ENCODE measurements at places on chromosomes 13 and 19.

- DNase-seq = no peak
Measured at GRCh38 chr13:51955816-51956603, 55.2 kb downstream of the ATP7B start.

GRCh38 chr19:55471266-55471665, 5.2 kb upstream of the ZNF628 start:
- DNase-seq = no peak

DNA sequence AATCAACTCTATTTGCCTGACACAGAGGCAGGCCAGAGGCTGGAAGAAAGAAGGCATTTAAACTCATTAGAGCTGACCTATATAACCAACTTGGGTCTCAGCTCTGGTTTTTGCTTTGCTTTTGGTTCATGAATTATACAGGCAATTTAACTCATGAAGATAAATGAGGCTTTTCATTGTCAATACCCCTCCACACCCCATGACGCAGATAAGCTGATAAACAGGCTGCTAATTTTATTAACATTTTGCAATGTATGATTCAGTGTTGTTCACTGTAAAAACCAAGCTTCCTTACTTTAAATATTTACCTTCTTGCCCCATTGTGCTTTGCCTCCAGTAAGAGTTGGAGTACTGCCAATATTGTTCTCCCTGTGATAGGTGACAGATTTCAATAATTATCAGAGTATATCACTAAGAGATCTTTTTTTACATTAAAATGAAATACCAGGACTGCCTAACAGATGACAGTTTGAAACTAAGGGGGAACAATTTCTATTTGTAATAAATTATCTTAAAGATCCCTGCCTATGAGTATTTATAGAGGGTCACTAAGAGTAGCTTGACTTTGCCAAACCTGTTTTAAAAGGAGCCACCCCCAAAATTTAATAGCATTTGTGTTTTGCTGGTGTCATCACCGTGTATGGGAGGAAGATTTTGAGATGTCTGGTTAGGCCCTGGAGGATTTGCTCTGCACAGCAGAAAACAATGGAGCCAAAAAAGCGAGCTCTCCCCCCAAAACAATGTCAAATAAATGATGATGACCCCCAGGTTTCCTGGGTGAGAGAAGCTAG, 472.7 kb upstream of the NBEA start:
- DNase-seq = no peak

GRCh38 chr19:45019187-45019586, 17.9 kb downstream of the RELB start:
- DNase-seq = no peak

GRCh38 chr13:74093691-74094090, 40.5 kb downstream of the KLF12 start:
- DNase-seq = no peak

- DNase-seq = no peak
Measured at GRCh38 chr19:55258476-55258827, 365 bp downstream of the PPP6R1 start.

- DNase-seq = no peak
Measured at GRCh38 chr19:14786421-14786851, 8.1 kb upstream of the ADGRE2 start.

- no peak for DNase-seq
Measured at GRCh38 chr19:36773223-36773579, 594 bp upstream of the ZNF850 start.

GRCh38 chr13:30128591-30128990, 178.8 kb downstream of the KATNAL1 start:
- no peak for DNase-seq

- no peak for DNase-seq
Measured at GRCh38 chr13:104833221-104833620, 1702.2 kb downstream of the EFNB2 start.

- DNase-seq = no peak
Measured at GRCh38 chr19:38289955-38290354, 14.1 kb upstream of the C19orf33 start.

DNA sequence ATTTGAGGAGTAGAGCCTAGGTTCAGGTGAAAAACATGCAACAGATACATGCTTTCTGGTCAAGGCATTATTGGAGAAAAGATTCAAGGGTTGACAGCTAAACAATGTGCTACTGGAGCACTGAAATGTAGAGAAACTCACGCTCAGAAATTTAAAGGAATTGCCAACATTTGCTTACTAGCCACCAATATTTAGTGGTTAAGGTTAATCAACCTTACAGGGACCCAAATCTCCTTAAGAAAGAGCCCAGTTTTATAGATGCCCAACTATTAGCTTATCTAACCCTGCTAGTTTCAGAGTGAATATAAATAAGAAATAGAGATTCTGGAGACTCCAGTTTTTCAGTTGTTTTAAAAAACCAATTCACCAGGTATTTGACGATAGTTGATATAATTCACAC, 203.6 kb downstream of the DACH1 start:
- DNase-seq = no peak

GRCh38 chr19:45947926-45948325, 25.7 kb downstream of the NOVA2 start:
- no peak for DNase-seq

DNA sequence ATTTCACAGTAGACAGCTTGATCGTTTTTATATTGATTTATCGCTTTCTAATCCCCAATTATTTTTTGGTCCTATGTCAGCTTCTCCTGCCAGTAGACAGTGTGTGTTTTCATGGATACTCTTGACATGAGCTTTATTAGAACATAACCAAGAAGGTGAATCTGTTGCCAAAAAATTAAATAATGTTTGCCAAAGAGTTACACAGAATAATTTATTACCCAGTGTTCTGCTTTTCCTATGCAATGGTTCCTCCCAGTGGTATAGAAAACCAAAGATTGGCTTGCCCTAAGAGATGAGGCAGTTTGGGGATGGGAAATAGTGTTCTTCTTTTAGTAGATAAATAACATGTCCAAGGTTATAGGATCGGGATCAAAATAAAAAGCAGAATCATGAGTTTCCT, 8.5 kb upstream of the FRY start:
- no peak for DNase-seq

DNA sequence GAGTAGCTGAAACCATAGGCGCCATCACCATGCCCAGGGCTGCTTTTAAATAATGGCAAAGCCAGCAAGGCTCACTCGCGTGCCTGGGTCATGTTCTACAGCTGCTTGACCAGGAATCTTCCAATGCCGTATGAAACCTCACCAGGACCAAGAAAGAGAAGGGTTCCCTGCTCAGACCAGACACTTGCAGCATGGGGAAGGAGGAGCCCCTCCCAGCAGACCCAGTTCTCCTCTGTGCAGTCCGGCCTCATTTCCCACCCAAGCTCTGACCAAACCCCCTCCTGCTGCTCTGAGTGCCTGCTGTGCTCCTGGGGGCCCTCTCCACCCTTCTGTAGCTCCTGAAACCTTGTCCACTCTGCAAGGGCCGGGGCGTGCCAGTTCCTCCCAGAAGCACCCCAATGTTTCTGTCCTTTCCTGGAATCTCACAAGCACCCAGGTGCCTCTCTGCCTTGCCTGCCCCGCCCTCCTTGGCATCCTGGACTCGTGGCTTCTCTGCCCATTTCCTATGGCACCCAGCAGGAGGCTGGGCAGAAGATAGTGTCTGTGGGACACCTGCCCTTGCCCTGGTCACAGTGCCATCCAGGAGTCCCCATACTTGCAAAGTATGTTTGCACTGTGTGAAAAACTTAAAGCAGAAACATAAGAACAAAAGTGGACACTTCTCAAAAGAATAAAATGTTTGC, 6.8 kb upstream of the SLC7A9 start:
- no peak for DNase-seq

GRCh38 chr13:113901231-113901630, 37.4 kb upstream of the GAS6 start:
- no peak for DNase-seq

DNA sequence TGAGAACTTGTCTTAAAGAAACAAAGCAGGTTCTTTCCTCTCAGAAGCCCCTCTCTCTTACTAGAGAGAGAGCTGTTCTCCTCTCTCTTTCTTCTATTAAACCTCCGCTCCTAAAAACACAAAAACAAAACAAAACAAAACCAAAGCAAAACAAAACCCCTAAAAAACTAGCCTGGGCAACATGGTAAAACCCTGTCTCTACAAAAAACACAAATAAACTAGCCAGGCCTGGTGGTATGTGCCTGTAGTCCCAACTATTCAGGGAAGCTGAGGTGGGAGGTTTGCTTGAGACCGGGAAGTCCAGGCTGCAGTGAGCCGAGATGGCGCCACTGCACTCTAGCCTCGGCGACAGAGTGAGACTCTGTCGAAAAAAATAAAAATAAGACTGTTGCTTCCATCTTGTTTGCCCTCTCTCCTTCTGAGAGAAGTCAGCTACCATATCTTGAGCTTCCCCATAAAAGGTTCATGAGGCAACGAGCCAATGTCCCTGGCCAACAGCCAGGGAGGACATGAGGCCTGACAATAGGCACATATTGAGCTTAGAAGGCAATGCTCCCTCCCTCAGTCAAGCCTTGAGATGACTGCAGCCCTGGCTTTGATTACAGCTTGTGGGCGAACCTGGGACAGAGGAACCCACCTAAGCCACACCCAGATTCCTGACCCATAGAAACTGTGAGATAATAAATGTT, 17.5 kb upstream of the FLT3 start:
- no peak for DNase-seq

DNA sequence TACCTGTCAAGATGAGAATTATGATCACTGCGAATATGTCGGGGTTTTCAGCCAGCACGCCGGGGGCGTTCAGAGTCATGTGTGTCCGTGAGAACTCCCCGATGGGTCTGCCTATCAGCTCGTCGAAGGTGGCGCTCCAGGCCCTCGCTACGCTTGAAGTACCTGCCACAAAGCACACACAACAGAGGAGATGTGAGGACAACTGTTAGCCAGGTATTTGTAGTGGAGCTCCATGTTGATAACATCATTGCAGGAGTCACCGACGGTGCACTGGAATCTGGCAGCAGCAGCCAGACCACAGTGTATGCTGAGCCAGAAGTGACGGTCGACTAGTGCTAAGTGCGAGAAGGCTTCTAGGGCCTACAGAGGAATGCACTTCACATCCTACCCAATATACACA, 62.7 kb downstream of the SLC7A1 start:
- no peak for DNase-seq

DNA sequence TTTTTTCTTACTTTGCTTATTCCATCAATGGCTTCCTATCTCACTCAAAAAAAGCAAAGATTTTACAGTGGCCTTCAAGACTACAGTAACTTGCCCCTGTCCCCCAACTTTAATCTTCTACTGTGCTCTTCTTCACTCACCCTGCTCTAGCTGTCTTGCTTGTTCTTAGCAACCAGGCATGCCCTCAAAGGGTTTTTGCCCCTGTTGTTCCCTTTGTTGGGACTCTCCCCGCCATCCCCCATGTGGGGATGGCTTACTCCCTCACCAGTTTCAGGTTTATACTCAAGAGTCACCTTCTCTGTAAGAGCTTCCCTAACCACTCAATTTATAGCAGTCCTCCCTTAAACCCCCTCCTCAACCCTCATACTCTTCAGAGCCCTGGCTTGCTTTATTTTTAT, 5.4 kb downstream of the MTMR6 start:
- DNase-seq = no peak

DNA sequence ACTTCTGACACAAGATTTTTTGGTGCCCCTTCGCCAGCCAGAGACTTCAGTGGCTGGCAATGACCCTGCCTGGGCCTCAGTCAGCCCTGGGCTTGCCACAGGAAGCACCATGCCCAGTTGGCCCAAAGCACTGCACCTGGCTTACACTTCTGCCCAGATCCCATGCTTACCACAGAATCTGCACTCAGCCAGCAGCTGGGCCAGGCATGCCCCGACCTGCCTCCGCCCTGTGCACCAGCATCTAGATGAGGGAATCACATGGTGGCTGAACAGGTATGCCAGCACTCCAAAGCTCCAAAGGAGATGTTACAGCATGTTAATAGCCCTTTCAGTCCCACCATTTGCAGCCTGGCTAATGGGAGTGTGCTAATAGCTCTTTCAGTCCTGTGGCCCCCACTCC, 690.9 kb downstream of the SLITRK6 start:
- DNase-seq = no peak

DNA sequence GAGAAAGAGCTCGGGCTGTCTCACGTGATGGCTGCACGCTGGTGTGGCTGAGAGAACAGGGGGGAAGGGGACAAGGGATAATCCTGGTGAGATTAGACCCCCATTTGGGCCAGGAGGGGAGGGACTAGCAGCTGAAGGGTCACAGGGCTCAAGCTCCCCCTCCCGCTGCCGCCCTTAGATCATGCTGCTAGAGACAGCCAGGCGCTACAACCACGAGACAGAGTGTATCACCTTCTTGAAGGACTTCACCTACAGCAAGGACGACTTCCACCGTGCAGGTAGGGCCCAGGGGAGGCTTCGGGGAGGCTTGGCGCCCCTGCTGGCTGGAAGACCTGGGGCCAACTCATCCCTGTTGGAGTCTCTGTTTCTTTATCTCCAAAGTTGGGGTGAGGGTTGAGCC, 3.3 kb downstream of the NR1H2 start:
- no peak for DNase-seq

DNA sequence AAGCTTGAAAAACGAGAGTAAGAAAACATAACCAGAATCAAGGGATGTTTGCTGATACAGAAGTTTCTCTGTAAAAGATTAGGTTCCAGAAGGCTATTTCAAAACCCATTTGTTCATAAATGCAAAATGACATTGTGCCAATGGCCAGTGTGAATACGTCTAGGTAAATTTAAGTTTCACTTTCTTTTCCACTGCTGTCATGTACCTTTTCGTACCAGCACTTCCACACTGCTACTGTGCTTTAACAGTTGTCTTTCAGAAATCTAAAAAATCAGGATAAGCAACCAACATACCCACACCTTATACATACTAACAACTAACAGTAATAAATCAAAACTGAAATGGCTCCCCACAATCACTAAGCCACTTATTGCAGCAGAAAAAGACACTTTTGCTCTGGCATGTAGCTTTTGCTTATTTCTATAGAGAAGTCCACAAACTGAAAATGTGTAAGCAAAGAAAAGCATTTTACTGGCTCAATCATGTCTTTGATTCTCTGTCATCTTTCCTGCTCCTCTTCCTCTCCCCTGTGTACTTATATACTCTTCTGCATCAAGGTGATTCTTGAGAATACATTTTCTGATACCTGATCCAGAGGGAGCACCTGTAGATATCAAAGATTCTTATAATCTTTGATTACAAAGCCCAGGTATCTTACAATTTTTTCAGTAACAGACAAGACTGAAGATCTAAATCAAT, 34.3 kb downstream of the ELF1 start:
- no peak for DNase-seq

DNA sequence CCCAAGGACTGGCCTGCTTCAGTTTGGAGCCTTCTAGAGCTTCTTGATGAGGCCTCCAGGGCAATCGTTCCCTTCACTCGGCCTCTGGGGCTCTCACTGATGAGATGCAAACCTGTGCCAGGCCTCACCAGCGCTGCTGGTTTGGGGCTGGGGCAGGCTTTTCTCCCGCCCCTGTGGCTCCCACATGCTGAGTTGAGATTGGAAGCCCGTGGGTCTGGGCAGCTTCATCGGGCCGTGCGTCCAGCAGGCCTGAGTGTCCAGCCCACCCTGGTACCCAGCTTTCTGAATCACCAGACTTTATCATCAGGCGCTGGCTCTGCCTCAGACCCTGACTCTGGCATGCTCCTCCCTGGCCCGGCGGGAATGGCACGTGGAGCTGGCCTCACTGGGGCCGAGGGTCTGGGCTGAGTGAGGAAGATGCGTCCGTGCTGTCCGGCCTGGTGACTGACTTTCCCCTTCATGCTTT, 4.3 kb downstream of the CALM3 start:
- DNase-seq = no peak
